ENCODE measurements at places on chromosomes 6 and 20. TPM values are rescaled to one million over a fixed set of nuclear protein-coding genes. Genes with fewer than 3 reads are reported as not detected.
A peak's percentile ranks its signal among the peaks of the same experiment; 100 is the strongest.

- DNase-seq = peak; percentile 97
Measured at GRCh38 chr20:43955062-43955749, 40.6 kb downstream of the TOX2 start.

GRCh38 chr6:8905757-8906156 lies 470.4 kb upstream of the SLC35B3 start:
- no peak for DNase-seq

DNA sequence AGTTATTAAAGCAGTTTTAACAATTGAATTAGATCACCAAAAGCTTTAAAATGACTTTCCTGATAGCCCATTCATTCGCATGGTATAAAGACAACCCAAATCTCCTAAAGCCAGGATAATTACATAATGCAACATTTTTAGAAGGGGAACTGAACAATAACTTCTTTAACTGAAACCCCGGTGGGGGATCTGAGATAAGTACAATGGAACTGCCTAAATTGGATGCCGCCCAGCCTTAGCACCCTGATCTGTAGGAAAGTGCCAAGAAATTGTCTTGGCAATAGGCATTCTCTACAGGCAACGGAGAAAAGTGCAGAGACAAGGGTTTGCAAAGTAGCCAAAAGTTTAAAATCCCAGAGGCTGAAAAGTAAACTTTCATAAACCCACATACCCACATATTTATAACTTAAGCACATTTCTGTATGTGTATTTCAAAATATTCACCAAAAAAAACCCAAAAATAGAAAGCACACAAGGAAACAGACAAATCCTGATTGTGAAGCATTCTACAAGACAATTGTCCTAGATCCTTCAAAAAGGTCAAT lies 98.8 kb upstream of the BEND6 start:
- DNase-seq = no peak

GRCh38 chr6:439641-440167 lies 48.2 kb downstream of the IRF4 start:
- DNase-seq = peak; percentile 48

LIN28B gene
- not detected for total RNA-seq

DNA sequence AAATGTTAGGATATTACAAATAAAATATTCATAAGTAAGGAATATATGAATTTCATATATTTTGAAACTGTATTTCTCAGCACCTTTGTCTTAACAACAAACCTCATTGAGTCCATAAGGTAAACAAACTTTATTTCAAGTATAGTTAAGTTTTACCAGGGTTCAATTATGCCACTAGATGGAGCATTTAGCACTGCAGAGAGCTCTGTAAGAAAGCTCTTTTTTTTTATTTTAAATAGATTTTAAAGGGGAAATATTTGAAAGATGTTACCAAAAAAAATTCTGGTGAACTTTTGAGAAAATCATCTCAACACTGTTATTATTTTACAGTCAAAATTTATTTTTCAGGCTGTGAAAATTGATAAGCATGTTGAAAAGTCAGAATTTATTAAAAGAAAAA lies 955.2 kb upstream of the EYS start:
- peak; percentile 2 for DNase-seq

DNA sequence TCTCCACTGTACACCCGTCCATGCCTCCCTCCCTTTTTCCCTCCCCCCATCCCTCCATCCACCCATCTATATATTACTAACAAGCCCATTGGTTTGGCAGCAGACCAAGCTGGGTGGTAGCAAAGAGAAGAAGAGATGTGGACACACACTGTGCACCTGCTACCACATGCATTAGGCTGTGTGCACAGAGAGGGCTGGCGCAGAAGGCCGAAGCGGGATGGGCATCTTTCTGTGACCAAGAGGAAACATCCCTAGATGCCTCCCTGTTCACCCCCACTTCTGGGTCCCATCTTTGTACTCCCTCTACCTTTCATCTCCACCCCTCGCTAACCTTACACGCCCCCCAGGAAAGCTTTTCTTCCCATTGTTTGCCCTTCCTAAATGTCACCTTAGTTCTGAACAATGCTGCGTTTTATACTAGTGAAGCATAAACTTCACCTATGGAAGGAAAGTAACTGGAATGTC lies 64.9 kb upstream of the AFDN start:
- DNase-seq = no peak

DNA sequence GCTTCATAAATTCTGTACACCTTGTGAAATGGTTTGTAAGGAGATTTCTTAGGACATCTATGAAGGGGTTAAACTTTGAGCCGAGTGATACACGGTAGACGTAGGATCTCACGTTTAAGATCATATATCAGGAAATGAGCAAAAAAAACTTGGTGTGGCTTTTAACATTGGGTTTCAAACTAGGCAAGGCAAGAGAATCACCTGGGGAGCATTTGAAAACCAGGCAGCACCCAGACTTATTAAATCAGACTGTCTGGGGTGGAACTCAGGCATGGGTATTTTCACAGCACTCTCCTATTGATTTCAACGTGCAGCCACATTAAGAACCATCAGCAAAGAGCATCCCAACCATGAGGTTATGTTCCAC lies 26.4 kb downstream of the LY86 start:
- no peak for DNase-seq

DNA sequence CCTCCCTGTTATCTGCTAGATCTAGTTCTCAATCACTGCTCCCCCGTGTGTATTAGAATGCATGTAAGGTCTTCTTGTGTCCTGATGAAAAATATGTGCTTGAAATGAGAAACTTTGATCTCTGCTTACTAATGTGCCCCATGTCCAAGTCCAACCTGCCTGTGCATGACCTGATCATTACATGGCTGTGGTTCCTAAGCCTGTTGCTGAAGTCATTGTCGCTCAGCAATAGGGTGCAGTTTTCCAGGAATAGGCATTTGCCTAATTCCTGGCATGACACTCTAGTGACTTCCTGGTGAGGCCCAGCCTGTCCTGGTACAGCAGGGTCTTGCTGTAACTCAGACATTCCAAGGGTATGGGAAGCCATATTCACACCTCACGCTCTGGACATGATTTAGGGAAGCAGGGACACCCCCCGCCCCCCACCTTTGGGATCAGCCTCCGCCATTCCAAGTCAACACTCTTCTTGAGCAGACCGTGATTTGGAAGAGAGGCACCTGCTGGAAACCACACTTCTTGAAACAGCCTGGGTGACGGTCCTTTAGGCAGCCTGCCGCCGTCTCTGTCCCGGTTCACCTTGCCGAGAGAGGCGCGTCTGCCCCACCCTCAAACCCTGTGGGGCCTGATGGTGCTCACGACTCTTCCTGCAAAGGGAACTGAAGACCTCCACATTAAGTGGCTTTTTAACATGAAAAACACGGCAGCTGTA lies 73.4 kb downstream of the PTPN1 start:
- no peak for DNase-seq

DNA sequence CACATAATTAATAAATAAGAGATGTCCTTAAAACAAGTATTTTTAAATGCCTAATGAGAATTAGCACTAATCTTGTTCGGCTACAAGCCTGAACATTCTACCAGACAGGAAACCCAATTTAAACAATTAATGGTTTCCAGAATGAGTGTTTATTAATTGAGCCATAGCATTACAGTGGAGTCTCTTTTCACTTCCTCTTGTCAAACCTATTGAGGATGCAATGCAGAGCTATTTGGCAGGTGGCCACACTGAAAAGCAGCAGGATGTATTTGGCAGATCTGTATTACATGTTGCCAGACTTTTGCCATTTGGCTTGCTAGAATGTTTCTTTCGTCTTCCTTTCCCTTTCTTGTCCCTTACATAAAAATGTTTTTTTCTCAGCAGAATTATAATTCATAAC lies 475.2 kb upstream of the MARCKS start:
- peak; percentile 35 for DNase-seq
